ENCODE measurements at places on chromosomes 2 and 18.

GRCh38 chr2:19261061-19261460 lies 97.4 kb downstream of the OSR1 start:
- DNase-seq, result no peak

GRCh38 chr2:168949324-168949723 lies 48.2 kb downstream of the G6PC2 start:
- no peak for DNase-seq

DNA sequence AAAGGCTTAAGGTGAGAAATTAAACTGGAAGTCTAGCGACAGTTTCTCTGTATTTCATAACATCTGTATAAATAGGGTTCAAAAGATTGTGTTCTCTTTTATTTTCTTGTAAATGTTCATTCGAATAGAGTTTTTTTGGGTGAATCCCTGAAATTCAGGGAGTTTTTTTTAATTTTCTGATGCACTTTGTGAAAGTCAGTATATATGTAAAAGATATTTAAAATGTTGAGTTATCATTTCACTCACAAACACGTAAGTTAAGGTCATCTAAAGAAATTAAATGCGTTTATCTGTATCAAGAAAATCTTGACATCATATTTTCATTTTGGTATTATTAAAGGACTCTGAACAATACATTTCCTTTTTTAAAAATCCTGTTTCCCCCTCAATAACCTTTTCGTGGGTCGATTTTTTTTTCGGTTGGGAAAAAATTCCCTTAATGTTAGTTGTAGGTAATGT lies 3.4 kb downstream of the SP9 start:
- no peak for DNase-seq

GRCh38 chr2:66447677-66448076 lies 12.8 kb downstream of the MEIS1 start:
- no peak for DNase-seq

- DNase-seq, result no peak
These were observed 213.2 kb downstream of the MYT1L start for GRCh38 chr2:2117923-2118322.

- no peak for DNase-seq
These were observed 142.6 kb upstream of the ALKAL2 start for GRCh38 chr2:430291-431040.

DNA sequence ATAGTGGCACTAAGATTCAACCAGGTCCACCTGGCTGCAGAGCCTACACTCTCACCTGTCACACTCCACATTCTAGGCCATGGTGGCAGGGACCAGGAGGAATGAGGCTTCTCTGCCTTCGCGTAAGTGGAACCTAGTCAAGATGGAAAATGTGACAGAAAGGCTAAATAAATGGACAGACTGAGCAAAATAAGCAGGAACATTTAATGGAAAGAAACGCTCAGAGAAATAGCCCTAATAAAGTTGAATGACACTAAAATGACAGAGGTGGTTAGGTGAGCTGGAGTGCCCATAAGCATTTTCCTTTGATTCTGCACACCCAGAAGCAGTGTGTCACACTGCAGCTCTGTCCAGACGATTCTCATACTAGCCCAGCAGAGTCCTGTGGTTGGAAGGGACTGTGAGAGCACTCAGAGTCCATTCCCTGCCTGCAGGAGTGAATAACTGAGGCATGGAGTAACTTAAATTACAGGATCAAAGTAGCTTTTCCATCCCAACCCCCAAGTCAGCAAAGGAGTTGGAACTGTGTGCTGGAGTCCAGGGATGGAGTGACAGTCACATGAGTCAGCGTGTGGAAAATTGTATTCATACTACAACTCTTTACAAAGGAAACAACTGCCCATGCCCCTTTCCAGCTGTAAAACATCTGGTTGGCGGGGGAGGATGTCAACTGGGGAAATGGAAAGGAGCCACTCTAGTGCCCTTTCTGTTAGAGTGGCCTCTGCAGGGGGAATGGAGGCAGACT lies 105.4 kb upstream of the LGALSL start:
- DNase-seq, result no peak

- no peak for DNase-seq
These were observed 571.0 kb downstream of the TSN start for GRCh38 chr2:122326471-122326870.

DNA sequence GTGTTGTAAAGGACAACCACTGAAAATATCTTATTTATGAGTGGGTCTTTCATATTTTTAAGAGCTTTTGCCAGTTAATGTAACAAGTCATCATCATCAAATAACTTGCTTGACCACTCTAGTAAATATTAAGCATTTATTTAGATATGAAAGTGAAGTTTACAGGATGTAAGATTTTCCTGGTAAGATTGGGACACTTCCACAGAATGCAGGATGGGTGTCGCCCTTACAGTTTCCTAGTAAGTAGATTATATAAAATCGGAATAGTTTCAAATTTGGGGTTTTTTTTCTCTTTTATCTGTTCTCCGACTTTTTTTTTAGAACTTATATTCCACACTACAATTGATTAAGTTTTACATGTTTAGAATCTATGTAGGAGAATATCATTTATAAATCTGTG lies 14.8 kb upstream of the SLC40A1 start:
- no peak for DNase-seq

- DNase-seq, result no peak
These were observed 1548.8 kb upstream of the LRRTM1 start for GRCh38 chr2:81853341-81853740.

DNA sequence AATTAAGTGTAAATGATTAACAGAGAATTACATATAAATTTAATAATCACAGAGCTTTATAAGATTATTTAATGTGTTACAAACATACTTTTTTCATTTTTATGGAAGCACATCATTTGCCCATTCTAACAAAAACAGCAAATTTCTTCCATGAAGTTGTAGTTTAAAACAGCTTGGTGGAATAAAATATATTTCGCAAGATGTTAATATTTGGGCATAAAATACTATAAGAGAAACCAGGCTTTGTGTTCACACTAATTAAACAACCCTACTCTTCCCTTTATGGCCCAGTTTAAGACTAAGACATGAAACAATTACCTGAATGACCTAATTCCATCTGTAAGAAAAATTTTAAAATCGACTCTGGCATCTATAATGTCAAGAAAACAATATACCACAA lies 69.4 kb downstream of the LNPK start:
- no peak for DNase-seq

DNA sequence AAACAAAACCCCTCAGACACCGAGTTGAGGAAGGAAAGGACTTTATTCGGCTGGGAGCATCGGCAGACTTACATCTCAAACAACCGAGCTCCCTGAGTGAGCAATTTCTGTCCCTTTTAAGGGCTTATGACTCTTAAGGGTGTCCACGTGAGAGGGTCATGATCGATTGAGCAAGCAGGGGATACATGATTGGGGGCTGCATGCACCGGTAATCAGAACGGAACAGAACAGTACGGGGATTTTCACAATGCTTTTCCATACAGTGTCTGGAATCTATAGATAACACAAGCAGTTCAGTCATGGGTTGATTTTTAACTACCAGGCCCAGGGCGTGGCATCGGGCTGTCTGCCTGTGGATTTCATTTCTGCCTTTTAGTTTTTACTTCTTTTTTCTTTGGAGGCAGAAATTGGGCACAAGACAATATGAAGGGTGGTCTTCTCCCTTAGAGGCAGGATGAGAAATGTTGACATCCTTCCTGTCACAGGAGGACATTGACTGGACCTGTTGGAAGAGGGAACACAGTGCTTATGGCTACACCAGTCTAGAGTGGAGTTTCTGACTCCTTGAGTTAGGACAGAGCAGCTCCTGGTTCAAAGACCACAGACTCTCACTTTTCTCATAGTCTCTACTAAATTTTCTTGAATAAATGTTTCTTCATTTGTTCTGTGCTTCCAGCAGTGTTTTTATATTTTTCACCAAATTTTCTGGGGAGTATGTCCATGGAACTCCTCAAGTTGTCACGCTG lies 35.8 kb downstream of the SPOPL start:
- DNase-seq, result no peak

DNA sequence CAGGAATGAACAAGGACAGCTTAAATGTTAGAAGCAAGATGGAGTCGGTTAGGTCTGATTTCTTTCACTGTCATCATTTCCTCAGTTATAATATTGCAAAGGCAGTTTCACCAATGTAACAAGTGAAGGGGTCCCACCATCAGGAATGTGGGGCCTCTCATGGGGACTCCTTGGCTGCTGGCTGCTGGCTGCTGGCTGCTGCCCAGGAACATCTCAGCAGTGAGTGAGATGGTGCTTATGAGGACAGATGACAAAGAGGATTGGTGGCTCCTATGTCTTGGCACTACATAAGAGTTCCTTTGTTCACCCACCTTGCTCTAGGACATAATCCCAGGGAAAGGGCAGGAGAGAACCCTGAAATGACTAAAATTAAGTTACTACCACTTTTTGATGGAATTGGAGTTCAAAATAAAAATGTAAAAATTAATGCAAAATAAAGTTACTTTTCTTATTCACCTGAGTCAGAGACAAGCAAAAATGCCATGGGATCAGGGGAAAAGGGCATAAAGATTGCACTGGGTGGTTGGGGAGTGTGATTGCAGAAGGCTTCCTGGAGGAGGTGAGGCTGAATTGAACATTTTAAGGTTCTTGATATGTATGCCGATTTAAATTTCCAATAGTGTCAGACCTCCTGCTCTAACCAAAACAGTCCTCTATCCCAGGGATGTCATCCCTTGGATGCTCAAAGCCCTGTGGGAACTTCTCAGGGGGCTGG lies 23.4 kb downstream of the TMEM177 start:
- DNase-seq, result no peak

DNA sequence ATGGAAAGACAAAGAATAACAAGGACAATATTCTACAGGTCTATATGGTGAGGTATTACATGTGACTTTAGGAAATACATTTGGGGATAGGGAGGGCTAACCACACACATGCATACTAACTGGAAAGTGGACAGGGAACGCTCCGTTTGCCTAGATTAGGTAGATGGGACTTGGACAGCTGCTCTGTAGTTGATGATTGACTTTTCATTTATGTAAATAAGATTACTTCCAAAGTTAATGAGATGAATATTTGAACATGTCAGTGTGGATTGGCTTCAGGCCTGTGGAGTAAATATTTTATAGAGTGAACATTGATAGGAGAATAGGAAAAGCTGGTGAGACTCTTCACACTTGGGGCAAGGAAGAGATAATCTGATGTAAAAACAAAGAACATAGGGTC lies 142.0 kb downstream of the NCK2 start:
- no peak for DNase-seq

DNA sequence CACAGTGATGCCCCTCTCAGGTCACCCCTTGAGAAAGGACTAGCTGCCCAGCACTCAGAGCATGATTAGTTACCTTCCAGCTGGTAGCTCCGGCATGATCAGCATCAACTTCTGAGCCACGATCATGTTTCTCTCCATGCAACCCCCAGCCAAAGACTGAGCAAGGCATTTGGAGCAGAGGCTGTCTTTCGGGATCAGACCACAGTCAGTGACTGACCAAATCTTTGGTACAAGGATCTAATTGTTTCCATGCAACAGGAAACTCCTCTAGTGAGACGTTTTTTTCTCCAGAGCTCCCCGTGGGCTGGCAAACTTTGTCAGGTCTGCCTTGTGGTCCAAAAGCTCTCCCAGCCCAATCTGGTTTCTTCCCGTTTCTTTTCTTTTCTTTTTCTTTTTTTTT lies 244.3 kb downstream of the METTL4 start:
- DNase-seq, result no peak

DNA sequence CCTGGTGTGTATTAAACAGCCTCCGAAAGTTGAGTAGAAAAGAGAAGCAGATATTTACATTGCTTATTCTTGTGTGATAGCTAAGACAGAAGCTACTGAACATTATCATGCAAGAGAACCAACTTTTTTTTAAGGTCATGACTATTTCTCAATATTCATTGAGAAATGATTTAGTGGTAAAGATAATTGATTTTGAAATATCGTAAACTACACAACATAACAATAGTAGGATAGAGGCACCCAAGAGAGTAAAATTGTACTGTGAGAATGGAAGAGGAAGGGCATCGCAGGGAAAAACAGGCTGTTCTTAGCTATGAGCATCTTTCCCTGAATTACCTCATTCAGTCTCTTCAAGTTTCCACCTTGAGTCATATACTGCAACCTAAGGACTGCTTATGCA lies 25.2 kb downstream of the HRH4 start:
- DNase-seq, result no peak

DNA sequence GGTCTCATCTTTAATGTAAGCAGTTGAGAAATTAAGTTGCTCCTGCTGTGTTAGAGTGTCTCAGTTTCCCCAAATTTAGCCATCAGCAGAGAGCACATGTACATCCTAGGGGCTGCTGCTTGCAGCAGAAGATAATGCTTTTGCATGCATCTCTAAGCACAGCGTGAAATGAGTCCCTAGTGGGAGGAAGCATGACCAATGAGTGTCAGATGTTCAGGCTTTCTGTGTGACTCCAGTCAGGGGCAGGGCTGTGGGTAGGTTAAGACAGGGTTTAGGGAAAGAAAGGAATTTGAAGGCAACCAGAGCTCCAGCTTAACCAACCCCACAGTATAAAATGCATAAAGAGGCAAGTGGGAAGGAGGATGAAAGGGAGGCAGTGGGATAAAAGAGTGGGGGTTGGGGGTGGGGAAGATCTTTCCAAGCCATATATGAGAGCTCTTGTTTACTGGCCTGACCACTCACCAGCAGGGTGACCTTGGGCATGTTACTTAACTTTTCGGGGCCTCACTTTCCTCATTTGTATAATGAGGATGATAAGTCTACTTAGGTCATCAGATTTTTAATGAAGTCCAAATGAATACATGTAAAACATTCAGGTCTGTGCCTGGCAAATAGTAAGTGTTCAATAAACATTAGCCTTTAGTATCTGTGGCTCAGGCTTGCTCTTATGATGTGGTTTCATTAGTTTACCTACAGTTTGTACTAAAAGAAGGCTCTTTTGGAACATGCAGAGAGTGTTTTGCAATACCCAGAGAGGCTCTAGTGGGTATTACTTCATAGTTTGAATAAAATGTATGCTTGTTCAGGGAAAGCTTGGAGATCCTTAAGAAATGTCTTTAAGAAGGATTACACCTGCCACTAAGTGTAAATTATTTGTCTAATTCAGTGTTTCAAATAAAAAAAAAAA lies 42.7 kb upstream of the PELI1 start:
- no peak for DNase-seq

GRCh38 chr2:74290466-74291217 lies 52.6 kb downstream of the SLC4A5 start:
- no peak for DNase-seq

DNA sequence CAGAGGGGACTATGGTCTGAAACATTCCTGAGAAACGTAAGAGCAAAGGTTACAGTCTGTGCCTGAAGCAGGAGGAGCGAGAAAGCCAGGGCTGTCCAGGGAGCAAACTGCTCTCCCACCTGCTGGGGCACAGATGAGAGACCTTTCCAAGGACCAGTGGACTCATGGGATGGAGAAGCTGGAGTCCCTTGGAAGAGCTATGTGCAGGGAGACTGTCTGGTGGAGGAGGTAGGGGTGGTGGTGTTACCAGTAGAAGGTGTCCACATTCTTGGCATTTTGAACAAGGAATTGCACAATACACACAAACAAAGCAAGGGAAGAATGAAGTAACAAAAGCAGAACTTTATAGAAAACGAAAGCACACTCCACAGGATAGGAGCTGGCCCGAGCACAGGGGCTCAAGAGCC lies 97.9 kb upstream of the CYRIA start:
- no peak for DNase-seq

All from stimulated activated CD8-positive, alpha-beta memory T cell treated with anti-CD3 and anti-CD28 coated beads, Interleukin-4, amount 100 ng/mL, for 4 hours (primary cell).